Left kidney (tissue), 8 donors: ENCODE measurements at places on chromosomes 3 and 15.

DNA sequence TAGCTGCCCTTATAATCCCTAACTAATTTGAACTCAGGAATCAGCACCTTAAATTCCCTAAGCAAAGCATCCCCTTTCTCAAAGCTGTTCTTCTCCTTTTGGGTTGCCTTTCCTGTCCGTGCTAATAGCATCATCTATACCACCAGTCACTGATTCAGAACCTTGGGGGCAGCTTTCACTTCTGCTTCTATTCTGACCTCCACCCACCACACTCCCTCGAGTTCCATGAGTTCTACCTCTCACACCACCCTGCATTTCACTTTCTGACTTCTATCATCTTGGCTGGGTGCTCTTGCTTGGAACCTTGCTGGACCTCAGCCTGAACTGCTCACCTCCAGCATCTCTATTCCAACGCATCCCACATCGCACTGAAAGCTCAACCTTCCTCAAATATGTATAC is 55.4 kb upstream of the KCNMB2 start:
- DNase-seq = no peak

DNA sequence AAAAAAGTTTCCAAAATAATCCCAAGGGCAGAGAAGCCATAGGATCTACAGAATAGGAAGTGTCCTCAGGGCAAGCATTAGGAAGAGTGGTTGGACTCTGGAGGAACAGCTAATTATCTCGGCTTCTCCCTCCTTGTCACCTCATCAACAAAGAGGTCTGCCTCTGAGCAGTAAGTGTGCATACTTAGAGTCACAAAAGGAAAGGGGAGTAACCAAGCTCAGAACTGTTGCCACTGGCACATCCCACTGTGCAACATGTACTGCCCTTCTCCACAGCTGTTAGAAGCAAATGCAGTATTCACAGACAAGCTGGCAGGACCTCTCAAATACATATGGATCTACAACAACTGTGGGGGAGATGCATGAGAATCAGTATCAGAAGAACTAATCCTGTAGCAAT is 31.5 kb downstream of the NGLY1 start:
- DNase-seq = no peak

GRCh38 chr3:49566312-49566711 is 12.0 kb downstream of the BSN start:
- DNase-seq = no peak

DNA sequence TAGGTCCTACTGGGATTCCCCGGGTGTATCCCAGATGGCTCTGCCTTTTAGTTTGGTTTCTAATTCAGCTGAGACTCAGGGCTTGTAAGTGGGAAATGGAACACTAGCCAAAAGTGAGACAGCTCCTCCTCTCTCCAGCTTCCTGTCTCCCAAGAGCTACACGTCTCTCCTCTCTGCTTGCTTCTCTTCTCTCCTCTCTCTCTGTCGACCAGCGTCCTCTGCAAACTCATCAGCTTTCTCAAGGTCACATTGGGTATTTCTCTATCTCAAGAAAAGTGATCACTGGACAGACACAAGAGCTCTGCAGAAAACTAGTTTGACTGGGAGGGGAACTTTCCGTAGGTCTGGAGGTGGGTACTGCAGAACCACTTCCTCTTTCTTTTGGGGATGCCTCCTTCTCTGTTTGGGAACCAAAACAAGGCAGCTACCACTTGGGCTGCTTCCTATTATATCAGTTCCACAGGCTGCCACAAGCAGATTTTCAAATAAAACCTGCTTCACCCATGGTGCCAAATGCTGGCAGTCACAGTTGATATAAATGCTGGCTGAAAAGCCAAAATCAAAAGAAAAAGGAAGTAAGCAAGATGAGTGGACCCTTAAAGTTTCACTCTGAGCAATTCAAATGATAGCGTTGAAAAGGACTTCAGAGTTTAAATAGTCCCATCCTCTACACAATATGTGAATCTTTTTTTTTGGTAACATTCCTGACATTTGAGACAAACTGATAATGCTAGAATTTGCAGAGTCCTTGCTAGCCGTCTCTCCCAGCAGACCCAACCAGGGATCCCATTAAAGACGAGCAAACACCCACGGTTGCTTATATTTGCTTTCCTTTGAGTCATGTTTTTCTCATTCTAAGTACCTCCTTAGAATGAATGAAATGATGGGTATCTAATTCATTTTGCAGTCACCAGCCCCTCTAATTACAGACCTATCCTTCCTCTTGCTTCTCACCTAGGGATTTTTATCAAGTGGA is 7.2 kb upstream of the DYNC1LI1 start:
- no peak for DNase-seq

- DNase-seq = no peak
Observed at GRCh38 chr3:106332884-106333283, 464.1 kb upstream of the CBLB start.

GRCh38 chr3:40780291-40780924 is 255.6 kb downstream of the ZNF621 start:
- DNase-seq = peak; percentile 72

GRCh38 chr15:26736502-26737248 is 36.2 kb downstream of the GABRB3 start:
- DNase-seq = no peak

DNA sequence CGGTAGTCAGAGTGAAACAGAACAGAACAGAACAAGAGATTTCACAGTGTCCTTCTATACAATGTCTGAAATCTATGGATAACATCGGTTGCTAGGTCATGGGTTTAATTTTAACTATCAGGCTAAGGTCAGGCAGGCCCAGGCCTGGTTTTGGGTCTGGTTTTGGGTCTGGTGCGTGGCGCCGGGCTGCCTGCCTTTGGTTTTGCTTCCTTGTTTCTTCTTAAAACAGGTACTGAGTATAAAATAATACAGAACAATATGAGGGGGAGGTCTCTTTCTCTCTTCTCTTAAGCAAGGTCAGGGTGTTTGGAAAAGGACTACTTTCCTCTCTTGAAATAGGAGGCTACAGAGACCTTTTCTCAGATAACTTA is 1.4 kb downstream of the AEN start:
- no peak for DNase-seq

DNA sequence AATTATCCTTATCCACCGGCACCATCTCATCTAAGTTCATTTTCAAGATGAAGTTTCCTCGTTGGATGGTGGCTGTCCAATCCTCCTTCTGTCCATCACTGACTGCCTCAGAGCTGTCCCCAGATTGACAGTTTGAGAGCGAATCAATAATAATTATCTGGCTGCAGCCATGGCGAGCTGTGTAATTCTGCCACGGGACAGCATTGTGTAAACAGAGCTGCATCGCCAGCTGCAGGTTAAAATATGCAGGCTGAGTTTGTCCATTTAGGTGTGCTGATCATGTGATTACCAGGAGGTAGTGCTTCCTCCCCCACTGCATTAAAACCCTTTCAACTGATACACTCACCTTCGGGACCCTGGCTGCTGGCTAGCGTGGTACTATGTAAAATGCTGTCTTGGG is 461.9 kb upstream of the ONECUT1 start:
- DNase-seq = peak; percentile 4
